ENCODE measurements at places on chromosomes 1 and 21.
A peak's percentile ranks its signal among the peaks of the same experiment; 100 is the strongest.

- no peak for DNase-seq
These were observed 3.3 kb downstream of the KRTAP10-3 start for GRCh38 chr21:44555200-44555875.

GRCh38 chr1:200379432-200379757 lies 30.4 kb downstream of the ZNF281 start:
- DNase-seq, result no peak

DNA sequence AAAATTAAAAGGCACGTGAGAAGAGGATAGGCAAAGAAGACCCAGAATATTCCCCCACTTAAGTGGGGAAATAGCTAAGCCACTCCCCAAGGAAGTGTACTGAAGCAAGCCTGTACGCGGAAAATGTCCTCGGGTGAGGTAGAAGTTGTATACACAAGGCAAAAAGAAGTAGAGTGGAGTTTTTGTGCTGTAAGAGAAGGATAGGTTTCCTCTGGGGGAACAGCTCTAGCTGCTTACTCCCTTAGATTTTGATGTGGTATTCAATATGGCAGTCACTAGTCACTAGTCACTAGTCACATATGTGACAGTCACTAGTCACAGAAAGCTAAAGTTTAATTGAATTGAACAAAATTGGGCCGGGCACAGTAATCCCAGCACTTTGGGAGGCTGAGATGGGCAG lies 7.6 kb downstream of the TXNIP start:
- peak; percentile 38 for DNase-seq

GRCh38 chr1:93716163-93716562 lies 34.5 kb upstream of the BCAR3 start:
- no peak for DNase-seq

GRCh38 chr1:3073489-3074296 lies 4.7 kb downstream of the PRDM16 start:
- no peak for DNase-seq

GRCh38 chr1:208061632-208062031 lies 150.7 kb upstream of the CD34 start:
- no peak for DNase-seq

DNA sequence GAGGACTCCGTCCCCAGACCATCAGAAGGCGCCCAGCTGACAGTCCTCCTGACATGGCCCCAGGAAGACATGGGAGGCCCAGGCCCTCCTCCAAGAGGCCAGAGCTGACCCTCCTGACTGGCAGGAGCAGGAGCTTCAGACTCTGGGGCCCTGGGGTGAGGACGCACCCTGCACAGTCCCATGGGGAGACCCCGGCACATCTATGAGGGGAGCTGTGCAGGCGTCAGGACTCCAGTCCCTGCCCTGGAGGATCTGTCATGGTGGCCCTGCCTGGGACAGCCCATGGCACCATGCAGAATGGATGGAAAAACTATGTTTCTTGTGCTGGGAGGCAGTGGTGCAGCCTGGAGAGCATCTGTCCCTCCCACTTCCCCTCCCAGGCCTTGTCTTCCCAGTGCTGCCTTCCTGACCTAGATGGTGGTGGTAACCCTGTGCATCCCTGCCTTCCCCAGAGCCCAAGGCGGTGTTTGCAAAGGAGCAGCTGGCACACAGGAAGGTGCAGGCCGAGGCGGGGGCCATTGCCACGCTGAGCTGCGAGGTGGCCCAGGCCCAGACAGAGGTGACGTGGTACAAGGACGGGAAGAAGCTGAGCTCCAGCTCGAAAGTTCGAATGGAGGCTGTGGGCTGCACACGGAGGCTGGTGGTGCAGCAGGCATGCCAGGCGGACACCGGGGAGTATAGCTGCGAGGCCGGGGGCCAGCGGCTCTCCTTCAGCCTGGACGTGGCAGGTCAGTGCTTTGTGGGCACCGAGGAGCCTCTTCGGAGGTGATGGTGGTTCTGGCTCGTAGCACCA lies 41.9 kb downstream of the OBSCN start:
- DNase-seq, result no peak

GRCh38 chr1:200784576-200784975 lies 45.9 kb downstream of the CAMSAP2 start:
- no peak for DNase-seq

- no peak for DNase-seq
These were observed 54.4 kb downstream of the TLCD4 start for GRCh38 chr1:95171270-95172245.

DNA sequence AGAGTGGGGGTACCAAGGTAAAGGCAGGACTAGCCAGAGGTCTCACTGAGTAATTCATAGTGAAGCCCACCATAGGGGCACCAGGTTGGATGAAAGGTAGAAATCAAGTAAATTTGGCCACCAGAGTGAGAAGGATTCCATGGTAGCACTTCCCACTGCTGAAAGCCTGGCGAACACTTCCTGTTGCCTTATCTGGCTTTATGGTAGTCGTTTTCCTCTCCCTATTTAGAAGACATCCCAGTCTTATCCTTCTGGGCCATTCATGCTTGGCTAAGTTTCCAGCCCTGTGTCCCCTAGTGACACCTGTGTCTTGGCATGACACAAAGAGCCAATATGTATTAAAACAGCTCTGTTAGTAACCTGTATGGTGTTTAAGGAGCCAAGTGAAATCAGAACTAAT lies 74.3 kb upstream of the SIPA1L2 start:
- no peak for DNase-seq

DNA sequence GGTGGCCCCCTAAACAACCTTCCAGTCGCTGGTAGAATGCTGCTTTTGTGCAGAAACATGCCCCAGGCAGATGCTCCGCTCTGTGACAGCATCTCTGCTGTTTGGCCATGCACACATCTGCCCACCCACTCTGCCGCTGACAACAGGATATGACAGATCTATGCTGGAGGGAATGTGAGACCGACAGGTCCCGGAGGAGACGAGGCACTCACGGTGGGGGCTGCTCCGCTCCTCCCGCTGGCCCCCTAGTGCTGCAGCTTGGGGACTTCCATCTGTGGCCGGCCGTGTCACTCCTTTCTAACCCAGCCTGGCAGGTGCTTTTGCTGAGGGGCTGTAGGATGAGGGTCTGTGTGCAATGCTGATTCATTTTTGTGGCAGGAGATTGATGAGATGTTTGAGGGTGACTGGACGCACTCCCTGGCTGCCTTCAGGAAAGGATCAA lies 49.1 kb upstream of the DMRTB1 start:
- peak; percentile 43 for DNase-seq

DNA sequence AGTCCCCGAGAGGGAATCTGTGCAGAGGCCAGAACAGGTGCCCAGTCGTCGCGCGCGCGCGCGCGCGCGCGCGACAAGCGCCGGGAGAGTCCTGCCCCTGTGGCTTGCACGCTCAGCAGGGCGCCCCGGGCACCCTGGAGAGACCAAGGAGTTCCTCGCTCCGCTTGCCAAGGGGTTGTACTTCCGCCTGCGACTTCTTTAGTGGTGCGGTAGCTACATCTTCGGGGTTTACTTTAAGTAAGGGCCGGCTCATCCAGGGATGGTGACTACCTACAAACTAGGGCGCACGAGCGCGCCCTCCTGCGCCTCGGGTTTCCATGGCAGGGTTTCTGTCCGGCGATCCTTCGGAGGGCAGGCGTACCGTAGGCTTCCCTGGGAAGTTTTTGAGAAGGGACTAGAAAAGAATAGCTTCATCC lies 1.4 kb downstream of the LHX4 start:
- no peak for DNase-seq

GRCh38 chr1:91784616-91785015 lies 101.3 kb downstream of the TGFBR3 start:
- no peak for DNase-seq

- DNase-seq, result no peak
These were observed 7.9 kb upstream of the EXOSC10 start for GRCh38 chr1:11107599-11107998.

- DNase-seq, result no peak
These were observed 222.6 kb upstream of the C1orf174 start for GRCh38 chr1:4122513-4123160.

DNA sequence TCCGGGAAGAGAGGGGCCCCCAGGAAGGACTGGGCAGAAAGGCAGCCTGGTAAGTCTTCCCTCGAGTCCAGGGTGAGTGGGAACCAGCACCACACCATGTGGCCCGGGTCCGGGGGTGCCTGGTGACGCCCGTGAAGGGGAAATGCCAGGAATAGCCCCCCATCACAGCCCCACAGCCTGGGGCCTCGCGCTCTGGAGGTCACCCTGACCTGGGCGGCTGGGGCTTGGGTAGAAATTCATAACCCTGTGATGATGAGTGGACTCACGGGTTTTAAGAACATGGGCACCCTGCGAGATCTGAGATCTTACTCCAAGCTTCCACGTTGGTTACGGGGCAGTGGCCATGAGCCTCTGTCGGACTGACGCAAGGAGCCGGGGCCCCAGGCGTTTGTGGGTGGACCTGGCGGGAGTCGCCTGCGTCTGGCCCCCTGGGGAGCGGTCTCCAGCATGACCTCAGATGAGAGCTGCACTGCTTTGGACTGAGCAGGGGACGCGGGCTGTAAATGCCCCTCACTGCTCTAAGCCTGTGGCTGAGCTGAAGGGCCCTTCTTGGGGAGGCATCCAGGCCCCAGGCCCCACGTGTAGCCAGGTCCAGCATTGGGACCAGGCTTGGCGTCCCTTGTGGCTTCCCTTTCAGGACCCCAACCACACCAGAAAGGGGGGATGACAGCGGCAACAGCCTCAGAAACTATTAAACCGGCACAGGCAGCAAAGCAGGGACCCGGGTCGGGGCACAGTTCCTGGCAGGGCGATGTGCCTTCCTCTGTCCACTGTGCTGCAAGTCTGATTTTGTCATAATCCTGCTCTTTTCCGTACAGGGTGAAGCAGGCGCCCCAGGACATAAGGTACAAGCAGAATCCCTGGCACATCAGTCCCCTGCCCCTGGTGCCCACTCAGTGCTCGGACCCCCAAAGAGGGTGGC lies 60.0 kb downstream of the SLC19A1 start:
- no peak for DNase-seq

DNA sequence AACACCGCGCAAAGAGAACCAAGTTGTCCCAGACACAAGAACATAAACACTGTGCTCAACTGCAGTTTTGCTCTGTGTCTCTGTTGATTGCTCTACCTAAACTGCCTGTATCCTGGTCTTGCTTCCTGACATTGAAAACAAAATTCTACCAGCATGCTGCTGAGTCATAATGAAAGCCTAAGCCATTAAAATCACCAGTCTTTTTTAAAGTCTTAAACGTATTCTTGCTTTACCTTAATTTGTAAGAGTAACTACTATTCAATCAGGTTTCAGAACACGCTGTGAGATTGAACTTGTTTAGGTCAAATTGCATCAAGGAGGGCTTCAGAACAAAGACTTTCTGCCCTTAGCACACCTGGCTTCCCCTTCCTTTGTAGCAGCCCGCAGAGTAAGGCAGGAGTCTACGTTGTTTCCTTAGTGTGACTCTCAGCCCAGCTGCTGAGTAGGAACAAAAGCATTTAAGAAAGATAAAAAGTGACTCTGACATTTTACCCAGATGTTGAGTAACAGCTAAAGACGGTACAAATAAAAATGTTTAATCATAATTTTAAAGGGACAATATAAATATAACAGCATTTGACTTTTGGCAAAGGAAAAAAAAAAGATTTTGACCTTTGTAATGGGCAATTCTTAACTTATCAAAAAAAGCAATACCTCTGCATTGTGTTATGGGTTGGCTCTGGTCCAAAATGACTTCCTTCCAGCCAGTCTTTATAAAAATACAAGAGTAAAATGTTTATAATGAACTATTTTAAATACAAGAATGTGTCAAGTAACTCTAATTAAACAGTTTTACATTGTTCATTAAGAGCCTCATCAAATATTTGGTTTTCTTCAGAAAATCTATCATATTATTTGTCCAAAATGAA lies 186.9 kb upstream of the ADGRL4 start:
- no peak for DNase-seq

DNA sequence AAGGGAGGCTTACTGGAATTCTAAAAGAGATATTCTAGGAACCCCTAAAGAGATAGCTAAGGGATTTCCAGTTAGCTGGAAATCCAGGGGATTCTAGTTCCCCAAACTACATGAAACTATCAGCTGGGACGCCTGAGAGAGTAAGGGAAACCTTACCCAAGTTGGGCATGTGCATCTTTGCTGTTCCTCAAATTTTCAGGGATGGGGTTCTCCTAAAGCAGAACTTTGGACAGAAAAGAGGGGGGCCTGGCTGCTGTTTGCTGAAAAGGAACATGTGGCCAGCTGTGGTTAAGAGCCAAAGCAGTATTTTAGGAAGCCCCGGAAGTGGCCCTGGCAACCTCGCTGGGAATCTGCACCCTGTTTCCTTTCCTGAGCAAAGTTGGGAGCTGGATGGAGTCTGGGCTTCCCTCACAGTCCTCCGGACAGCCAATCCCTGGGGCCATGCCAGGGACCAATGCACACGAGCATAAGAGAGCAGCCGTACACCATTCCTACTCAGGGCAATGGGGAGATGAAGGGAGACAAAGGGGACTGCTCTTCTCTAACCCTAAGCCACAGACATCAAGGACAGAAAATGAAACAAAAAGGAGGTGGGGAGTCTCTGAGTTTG lies 154.3 kb downstream of the PLXNA2 start:
- DNase-seq, result no peak

DNA sequence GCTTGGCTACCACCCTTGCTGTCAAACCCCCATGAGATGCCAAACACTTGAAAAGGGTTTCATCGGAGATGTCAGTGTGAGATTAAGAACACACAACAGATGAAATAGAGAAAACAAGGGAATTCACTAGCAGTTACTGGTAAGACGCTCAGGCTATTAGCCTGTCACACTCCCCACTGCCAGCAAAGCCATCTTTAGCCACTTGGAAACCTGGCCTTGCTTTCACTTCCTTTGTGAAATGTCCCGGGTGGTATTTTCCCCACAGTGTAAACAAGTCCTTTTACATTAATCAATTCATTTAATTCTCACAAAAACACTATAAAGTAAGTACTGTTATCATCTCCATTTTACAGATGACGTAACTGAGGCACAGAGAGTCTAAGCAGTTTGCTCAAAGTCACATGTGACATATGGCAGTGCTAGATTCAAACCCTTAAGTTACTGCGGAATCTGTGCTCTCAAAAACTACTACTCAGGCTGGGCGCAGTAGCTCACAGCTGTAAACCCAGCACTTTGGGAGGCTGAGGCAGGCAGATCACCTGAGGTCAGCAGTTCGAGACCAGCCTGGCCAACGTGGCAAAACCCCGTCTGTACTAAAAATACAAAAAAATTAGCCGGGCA lies 32.7 kb upstream of the KHDRBS1 start:
- DNase-seq, result no peak

DNA sequence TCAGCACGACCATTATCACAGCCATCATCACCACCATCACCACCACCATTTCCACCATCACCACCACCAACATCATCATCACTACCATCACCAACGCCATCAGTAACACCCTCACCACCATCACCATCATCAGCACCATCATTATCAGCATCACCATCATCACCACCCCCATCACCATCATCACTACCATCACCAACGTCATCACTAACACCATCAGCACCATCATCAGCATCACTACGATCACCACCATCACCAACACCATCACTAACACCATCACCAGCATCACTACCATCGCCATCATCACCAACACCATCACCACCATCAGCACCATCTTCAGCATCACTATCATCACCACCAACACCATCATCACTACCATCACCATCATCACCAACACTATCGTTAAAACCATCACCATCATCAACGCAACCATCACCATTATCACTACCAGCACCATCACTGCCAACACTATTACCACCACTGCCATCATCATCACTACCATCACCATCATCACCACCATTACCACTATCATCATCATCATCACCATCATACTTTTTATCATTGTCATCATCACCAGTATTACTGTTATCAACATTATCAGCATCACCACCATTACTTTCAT lies 1.3 kb downstream of the TAS1R2 start:
- DNase-seq, result no peak

Data from CD4-positive, alpha-beta T cell treated with Interleukin-2 at 100 ng/mL for 4 hours (primary cell).